ENCODE measurements at places on chromosomes 11 and 22.

GRCh38 chr22:17698948-17699347 is 60.4 kb downstream of the BCL2L13 start:
- DNase-seq: no peak

DNA sequence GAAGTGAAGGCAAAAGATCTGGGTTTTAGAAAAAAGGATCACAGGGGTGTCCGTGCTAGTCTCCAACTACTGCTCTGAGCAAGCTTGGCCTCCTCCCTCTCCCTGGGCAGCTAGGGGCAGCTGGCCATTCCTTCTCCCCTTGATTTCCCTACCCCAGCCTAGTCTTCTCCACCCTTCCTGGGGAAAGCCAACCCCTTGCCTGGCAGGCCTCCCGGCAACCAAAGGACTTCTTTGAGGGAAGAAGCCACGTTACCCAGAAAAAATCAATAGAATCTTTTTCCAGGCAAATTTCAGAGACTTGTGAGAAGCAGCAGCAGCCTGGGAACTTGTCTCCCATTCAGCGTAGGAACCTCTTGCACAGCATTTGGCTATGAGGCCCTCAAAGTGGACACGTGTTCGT is 91.5 kb downstream of the MIAT start:
- DNase-seq: no peak

GRCh38 chr11:16759857-16760508 is 21.5 kb downstream of the C11orf58 start:
- peak; percentile 36 for DNase-seq

DNA sequence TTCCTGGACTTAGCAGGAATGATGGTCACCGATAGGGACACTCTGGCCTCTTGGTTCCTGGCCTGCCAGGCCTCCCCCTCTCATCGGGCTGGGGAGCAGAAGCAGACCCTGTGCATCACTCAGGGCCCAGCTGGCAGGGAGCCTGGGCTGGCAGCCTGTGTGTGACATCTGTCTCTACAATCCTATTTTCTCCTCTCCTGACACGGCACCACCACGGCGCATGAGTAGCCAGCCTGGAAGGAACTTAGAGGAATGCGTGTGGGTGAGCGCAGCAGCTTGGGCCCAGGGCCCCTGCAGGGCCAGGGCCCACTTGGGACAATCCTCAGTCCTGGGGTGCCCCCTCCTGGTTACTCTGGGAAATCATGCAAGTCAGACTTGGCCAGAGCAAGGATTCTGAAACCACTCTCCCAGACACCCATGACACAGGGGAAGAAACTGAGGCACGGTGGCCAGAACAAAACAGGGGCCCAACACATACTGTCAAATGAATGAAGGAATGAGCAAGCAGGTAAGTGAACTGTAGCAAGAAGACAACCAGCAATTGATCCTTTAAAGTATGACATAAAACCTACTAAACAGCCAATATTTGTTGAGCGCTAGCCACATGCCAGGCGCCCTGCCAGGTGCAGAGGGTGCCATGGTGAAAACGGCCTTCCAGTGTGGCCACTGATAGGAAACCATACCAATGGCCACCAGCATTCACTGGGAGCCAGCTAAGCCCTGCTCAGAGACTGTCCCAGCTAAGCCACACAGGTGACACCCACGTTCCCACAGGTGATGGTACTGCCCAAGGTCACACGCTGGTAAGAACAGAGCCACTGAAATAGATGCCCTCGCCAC is 13.3 kb downstream of the RSPH14 start:
- DNase-seq: peak; percentile 70

GRCh38 chr11:58505849-58506248 is 2.1 kb downstream of the OR5B21 start:
- DNase-seq: no peak

DNA sequence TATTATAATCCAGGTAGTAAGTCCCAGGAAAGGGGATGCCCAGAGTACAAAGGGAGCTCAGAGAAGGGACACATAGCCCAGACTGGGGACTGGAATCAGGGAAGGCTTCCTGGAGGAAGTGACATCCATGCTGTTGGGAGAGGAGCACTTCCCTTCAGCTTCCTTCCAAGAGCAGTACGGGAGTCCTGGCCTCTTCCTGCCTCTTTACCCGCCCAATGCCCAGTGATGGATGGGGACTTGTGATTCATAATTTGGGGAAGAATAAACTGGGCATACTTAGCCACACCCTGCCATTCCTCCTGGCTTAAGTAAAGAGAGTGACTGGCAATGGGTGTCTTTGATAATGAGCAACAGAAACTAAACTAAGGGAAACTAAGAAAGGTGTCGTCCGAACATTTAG is 11.5 kb downstream of the C11orf91 start:
- DNase-seq: no peak

DNA sequence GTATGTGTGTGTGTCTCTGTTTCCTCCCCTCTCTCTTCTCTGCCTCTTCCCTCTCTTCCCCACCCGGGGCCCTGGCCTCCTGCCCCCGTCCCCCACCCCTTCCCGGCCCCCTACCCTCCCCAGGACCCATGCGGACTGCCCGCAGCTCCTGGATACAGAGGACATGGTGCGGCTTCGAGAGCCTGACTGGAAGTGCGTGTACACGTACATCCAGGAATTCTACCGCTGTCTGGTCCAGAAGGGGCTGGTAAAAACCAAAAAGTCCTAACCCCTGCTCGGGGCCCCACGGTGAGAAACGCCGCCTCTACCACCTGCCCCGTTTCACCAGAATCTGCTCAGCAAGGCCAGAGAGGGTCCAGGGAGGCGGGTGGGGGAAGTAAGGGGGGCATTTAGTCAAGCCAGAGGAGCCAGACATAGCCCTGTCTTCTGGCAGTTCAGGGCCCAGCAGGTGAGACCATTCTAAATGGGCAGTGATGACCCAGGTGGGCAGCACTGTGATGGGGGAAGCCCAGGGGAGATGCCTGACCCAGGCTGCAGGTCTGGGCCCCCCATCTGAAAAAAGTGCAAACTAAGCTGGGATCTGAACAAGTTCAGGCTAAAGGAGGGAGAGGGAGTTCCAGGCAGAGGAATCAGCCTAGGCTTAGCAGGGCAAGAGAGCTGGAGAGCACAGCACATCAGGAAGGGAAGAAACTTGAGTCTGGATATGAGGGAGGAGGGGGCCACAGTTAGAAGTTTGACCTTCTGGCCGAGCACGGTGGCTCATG is 6.4 kb downstream of the SELENOM start:
- no peak for DNase-seq

- peak; percentile 11 for DNase-seq
Measured at GRCh38 chr11:128894685-128895084, 3.5 kb downstream of the KCNJ5 start.

- no peak for DNase-seq
Measured at GRCh38 chr22:31951194-31952093, 7.1 kb downstream of the YWHAH start.

DNA sequence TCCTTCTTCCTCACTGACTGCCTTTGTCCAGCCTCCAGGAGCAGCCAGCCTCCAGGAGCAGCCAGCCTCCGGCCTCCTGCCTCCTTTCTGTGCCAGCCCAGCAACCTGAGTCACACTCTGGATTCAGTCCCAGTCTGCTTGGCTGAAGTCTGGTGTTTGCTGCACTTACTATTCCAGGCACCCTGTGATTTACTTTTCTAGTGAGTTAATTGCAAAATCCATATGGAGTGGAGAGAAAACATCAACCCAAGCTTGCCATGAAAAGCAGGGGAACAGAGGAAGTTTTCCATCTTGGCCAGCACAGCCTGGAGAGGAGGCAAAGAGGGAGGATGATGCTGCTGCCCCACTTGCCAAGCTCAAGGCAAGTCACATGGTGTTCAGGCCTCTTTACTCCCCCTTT is 400.5 kb downstream of the TENM4 start:
- peak; percentile 67 for DNase-seq

DNA sequence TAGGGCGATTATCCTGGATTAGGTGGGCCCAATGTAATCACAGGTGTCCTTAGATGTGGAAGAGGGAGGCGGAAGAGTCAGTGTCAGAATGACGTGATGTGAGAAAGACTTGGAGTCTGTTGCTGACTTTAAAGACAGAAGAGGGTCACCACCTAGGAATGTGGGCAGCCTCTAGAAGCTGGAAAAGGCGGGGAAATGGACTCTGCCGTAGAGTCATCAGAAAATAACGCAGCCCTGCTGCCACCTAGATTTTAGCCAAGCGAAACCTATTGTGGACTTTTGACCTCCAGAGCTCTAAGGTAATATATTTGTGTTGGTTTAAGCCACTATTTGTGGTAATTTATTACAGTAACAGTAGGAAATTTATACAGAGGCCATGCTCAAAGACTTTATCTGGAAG is 4.8 kb downstream of the DDX10 start:
- peak; percentile 21 for DNase-seq

DNA sequence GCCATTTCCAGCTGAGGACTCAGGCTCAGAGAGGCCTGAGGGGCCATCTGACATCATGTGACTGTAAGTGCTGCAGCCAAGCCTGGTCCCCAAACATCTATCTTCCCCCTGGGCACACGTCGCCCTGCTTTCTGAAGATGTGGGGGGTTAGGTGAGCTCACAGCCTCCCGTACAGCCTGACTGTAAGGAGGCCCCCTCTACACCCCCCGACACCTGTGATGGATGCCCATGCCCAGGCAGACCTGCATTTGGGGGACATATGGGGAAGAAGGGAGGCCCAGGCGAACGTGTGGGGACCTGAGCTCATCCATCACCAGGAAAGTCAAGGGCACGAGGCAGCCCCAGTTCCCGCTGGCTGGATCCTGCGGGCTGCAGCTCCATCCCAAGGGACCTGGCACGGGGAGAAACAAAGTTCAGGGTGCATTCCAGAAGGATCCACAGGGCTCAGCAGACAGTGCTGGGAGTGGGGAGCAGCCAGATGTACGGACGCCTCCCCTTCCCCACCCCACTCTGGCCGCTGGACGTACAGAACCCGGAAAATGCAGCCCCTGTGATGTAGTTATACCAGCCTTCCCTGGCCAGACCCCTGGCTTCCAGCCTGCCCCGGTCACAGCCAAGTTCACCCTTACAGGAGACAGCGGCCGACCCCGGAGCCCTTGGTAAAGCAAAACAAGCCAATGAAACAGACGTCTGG is 1431.4 kb downstream of the BRD1 start:
- DNase-seq: no peak

DNA sequence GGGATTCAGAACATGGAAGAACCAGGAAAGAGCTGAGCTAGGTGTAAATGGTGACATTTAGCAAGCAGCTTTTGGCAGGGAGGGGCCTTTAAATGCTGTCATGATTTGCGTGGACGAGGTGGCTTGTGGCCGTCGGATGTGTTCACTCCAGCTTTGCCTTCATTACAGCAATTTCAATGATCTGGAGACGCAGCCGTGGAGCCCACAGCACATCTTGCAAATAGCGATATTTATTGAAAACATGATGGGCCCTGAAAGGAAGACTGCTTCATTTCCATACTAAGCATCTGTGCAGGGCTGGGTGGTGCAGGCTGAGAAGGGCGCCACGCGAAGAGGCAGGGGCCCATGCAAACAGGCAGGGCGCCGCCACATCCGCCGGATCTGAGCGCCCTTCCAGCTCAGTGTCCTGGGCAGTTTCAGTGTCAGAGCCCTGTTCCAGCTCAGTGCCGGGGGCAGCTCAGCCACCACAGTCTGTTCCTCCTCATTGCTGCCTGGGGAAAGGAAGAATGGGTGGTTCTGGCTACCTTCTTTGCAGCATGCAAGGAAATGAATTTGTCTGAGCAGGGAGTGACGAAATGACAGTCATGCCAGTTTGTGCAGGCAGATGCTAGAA is 111.1 kb upstream of the TTC12 start:
- DNase-seq: no peak

DNA sequence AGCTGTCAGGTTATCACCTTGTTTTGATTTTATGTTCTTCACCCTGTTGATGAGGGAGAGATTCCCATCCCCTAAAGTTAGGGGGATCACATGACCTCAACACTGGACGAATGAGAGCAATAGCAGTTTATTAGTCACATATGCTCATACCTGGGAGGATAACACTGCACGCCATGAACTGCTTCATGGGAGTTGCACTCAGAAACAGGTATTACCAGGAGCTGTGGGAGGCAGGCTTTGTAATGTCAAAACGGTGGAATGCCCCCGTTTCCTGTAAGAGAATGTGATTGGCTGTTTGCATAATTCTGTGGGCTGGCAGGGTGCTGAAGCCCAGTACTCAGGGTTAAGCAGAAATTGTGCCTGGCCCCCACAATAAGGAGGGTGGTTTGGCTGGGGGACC is 3.2 kb upstream of the THY1 start:
- no peak for DNase-seq
